ENCODE measurements at places on chromosomes 7 and 10. TPM values are rescaled to one million over a fixed set of nuclear protein-coding genes. Genes with fewer than 3 reads are reported as not detected.

SEMA3E gene
- 7.3 TPM for total RNA-seq

IDE gene
- 79.0 TPM for total RNA-seq

GRCh38 chr7:116327752-116328151 is 117.4 kb downstream of the TES start:
- DNase-seq = no peak
- H3K36me3 ChIP-seq = no peaks in the 10 kb centered on the region

DNA sequence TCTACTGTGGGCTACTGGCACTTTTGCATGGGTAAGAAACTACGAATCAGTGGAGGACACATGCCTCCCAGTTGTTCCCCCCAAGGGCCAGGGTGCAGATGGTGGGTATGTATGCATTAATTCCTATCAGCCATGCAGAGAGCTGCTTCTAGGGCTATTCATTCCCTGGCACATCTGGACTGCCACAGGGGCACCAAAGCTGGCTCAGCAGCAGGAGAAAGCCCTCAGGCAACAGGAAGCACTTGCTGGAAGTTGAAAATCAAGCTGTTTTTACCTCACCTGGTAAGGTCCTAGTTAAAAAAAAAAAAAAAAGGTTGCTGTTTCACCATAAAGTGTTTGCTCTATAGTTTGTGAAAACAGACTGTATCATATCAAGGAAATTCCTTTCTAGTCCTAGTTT is 1342.6 kb downstream of the REEP3 start:
- H3K27ac ChIP-seq = no peak overlapping the region
- H3K4me1 ChIP-seq = no peaks in the 10 kb centered on the region
- no peaks in the 10 kb centered on the region for H3K36me3 ChIP-seq
- DNase-seq = no peak
- no peaks in the 10 kb centered on the region for H3K27me3 ChIP-seq
- H3K4me3 ChIP-seq = no peak overlapping the region

GRCh38 chr10:72285972-72286521 is 12.3 kb downstream of the DDIT4 start:
- peaks cover 25% of the 10 kb centered on the region for H3K4me1 ChIP-seq
- DNase-seq = no peak
- no peaks in the 10 kb centered on the region for H3K36me3 ChIP-seq
- no peaks in the 10 kb centered on the region for H3K27me3 ChIP-seq
- H3K4me3 ChIP-seq = no peak overlapping the region

OR2A5 gene
- not detected for total RNA-seq

DNA sequence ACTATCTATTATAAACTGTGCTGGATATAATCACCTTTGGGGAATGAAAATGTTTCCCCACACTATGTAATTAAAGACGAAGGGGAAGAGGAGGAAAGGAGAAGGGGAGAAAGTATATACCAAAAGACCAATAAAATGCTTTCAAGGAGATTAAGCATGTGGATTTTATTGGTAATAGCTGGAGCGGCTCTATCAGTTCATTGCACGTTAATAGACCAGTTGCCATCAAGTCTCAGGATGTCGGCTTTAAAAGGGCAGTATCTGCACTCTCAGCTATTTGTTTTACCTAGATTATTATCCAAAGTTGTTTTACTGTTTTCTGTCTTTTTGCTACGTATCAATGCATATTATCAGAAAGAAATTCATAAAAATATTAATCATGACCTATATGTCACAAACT is 9.0 kb downstream of the ETV1 start:
- H3K27ac ChIP-seq = no peak overlapping the region
- no peak overlapping the region for H3K4me3 ChIP-seq
- H3K36me3 ChIP-seq = no peaks in the 10 kb centered on the region

OR2A12 gene
- total RNA-seq = not detected

FAM204A gene
- total RNA-seq = 69.1 TPM

DNA sequence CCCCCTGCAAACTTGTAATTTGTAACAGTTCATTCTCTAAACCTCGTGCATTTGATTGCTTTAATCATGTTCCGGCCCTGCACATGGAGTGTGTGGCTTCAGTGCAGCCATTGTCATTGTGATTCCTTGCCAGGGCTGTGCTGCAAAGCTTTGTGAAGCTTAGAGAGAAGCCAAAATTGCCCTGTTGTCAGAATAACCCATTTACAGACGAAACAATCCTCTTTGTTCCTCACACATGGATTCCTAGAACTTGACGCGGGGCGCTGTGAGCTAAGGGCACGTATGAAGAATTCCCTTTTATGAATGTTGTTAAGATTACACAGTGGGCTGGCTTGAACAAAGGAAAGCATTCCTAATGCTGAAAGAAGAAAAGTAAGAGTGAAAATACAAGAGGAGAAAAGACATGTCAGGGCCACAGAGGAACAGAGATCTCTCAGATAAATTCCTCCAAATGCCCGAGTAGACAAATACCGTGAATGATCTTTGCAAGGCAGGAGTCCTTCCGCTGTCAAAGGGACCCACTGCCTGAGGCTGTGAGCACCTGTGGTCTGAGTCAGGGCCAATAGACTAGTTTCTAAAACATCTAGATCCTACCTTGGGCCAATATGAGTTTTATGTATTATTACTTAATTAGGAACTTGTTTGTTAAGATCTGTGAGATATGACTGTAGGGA is 205.4 kb upstream of the C7orf33 start:
- no peak for DNase-seq
- no peak overlapping the region for H3K27ac ChIP-seq
- H3K36me3 ChIP-seq = no peaks in the 10 kb centered on the region
- 0 out of 2 replicates have a peak, but pooled peaks cover 2% of the 10 kb centered on the region for H3K27me3 ChIP-seq
- H3K4me1 ChIP-seq = no peaks in the 10 kb centered on the region

DNA sequence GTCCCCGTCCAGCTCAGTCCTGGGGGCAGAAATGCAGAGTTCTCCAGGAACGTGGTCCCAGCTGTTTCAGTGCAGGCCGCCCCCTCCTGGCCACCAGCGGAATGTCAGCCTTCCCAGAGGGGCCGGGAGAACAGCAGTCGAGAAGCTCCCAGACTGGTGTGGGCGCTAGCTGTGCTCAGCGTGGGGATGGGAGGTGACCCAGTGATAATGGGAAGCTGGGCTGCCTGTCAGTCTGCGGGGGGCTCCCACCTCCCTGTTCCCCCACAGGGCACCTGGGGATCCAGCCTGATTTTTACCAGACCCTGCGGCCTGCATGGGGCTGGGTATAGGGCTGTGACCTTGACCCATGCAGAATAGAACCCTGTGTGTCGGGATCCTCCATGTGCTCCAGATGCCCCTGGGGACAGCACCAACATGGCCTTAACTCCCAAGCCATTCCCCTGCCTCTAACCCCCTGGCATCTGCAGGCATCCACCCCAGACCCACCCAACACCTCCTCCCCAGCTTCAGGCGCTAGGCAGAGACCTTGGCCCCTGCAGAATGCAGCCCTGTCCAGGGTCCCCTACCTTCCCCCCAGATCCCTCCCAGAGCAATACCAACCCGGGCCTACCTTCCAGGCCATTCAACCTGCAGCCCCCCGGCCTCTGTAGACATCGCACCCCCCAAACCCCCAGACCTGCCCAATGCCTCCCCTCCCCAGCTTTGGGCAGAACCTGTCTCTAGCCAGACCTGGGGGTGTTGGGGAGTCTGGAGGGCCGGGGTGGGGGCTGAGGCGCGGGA is 880 bp upstream of the ELN start:
- H3K4me1 ChIP-seq = peaks cover 24% of the 10 kb centered on the region
- H3K27ac ChIP-seq = no peak overlapping the region
- H3K27me3 ChIP-seq = no peaks in the 10 kb centered on the region
- peak; percentile 45 for DNase-seq
- H3K36me3 ChIP-seq = no peaks in the 10 kb centered on the region
- no peak overlapping the region for H3K4me3 ChIP-seq

GRCh38 chr10:47024399-47025252 is 113.4 kb downstream of the PTPN20 start:
- no peak overlapping the region for H3K27ac ChIP-seq
- no peaks in the 10 kb centered on the region for H3K4me1 ChIP-seq
- H3K27me3 ChIP-seq = no peaks in the 10 kb centered on the region
- no peak overlapping the region for H3K4me3 ChIP-seq

DNA sequence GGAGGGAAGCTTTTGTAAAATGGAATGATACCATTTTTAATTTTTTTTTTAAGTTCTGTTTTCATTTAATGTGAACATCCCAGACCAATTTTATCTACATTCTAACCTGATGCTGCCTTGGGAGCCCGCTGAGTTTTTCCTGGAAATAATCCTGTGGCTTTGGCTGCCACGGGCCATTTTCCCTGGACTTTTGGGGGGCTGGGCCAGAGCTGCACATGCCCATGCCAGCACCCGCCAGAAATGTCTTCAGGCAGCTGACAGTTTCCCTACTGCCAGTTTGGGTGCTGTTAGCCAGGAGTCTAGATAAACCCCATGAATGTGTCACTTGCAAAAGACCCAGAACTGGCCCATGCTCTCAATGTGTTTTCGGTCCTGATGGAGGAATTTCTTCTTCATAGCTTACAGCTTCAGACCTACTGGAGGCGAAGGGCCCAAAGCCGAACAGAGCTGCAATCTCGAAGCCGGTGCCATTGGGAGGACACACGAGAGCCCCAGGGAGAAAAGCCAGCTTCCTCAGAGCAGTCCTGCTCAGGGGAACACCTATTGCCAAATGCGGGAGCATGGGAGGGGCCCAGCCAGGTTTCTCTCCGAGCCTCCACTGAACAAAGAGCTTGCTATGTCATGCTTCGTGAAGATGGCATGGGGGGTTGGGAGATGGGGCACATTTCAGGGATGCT is 444.2 kb upstream of the MKI67 start:
- no peak overlapping the region for H3K4me3 ChIP-seq
- H3K36me3 ChIP-seq = no peaks in the 10 kb centered on the region
- peaks cover 7% of the 10 kb centered on the region for H3K27me3 ChIP-seq
- no peak overlapping the region for H3K27ac ChIP-seq

DNA sequence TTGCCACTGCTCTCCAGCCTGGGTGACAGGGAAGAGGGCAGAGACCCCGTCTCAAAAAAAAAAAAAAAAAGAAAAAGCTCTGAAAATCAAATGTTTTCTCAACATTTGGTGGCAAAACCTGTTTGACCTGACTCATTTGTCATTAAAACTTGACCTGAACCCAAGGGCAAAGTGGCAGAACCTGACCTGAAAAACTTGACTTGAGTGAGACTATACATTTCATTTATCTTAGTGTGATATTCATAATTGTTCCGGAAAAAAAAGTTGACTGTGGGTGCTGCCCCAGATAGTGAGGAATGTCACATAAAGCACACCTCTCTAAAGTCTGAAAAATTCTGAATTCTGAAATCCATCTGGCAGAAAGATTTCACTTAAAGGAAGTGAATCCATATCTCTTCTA is 2.3 kb upstream of the TAX1BP1 start:
- no peak overlapping the region for H3K4me3 ChIP-seq
- H3K4me1 ChIP-seq = peaks cover 19% of the 10 kb centered on the region
- no peak for DNase-seq
- no peaks in the 10 kb centered on the region for H3K36me3 ChIP-seq

Data from Panc1 (cell line).